Nasal cavity respiratory epithelium epithelial cell of viscerocranial mucosa (primary cell): ENCODE measurements at places on chromosomes 11 and 22. TPM values are rescaled to one million over a fixed set of nuclear protein-coding genes. Genes with fewer than 3 reads are reported as not detected.

The OR56A1 gene
- total RNA-seq, result not detected in 2 replicates

The GLYATL1 gene
- total RNA-seq, result not detected in 2 replicates

The RFPL1 gene
- not detected in 2 replicates for total RNA-seq

The C11orf16 gene
- not detected in 2 replicates for total RNA-seq

The SAA4 gene
- 0.64 TPM in 1 of 2 replicates, not detected in the other for total RNA-seq

The SHISA8 gene
- not detected in 2 replicates for total RNA-seq

The CCDC188 gene
- total RNA-seq, result not detected in 2 replicates

The KRTAP5-11 gene
- not detected in 2 replicates for total RNA-seq

The RNF141 gene
- total RNA-seq, result 62.7 and 98.1 TPM in 2 replicates

The DNHD1 gene
- 4.4 and 7.3 TPM in 2 replicates for total RNA-seq

The ZNF214 gene
- 2.1 TPM in 2 replicates for total RNA-seq

The OTOG gene
- not detected in 2 replicates for total RNA-seq

The INPP5J gene
- 0.34 and 1.1 TPM in 2 replicates for total RNA-seq

The MS4A6E gene
- total RNA-seq, result not detected in 2 replicates
